ENCODE measurements at places on chromosomes 1 and 21. TPM values are rescaled to one million over a fixed set of nuclear protein-coding genes. Genes with fewer than 3 reads are reported as not detected.

DNA sequence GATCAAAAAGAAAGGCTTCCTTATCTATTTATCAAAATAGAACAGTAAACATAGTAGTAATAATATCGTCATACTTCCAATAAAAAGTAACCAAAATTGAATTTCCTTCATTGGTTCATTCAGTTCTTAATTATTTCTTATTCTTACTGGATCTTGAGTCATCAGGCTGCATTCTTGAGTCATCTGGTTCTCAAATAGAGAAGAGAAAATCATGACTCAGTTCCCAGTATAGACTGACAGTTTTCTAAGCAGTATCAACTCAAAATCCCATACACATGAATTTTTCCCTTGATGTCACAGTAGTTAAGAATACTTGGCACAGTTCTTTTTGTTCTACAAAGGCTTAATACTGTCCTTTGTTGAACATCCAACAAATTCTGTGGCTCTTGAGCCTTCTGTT, 626.9 kb upstream of the ADGRL4 start:
- DNase-seq = peak; percentile 5

DNA sequence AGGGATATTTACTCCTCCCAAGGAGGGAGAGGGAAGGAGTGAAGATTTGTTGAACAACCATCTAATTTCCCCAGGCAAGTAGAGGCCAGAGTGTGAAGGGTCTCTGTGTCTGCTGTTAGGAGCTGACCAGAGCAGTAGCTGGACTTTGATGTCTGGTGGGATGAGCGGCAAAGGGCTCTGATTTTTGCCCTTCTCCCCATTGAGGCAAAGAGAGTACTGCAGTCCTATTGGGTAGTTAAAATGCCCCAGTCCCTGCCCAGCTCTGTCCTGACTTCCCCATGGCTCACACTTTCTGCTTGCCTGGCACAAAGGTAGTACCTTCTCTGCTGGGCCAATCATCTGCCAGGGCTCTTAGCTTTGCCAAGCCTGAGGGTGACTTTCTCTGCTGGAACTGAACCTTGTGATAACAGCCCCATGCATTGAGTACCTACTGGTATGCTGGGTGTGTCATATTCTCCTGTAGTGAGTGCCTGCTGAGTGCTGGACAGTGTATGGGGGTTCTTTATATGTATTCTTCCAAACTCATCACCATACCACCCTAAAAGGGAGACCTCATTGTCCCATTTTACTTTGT, 64.0 kb upstream of the SELENON start:
- DNase-seq = no peak

GRCh38 chr1:153393926-153394325, 3.1 kb upstream of the S100A8 start:
- DNase-seq = no peak

GRCh38 chr1:42144711-42145388, 8.4 kb upstream of the GUCA2B start:
- DNase-seq = peak; percentile 3

DNA sequence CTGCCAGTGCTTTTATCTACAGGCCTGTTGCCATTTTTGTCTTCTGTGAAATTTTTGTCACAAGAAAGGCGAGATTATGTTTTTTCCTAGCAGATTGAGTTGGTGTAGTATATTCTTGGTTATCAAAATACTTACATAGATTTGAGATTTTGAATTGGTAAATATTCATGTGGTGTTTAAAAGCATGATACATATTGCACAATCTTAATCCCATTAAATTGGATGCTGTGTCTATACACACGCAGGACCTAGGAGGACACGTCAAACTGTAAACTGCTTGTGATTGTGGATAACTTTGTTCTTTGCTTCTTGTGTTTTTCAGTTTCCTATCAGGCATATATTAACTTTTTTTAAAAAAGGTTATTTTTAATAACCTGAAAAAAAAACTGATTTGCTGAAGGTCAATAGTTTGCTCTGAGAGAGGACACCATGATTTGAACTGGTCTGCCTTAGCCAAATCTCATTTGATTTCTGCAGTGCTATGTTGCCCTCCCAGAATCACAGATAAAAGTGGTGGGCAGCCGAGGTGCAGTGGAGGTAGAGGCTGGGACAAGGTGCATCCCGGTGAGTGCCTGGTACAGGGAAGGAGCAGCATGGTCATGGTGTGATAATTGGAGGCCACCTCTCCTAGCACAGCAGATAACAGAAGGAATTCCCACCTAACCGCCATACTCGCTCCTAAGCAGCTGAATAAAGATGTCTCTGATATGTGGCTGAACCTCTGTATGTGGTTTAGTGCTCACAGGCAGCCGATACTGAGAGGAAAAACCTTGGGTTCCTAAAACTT, 76.7 kb downstream of the LRRC8D start:
- no peak for DNase-seq

DNA sequence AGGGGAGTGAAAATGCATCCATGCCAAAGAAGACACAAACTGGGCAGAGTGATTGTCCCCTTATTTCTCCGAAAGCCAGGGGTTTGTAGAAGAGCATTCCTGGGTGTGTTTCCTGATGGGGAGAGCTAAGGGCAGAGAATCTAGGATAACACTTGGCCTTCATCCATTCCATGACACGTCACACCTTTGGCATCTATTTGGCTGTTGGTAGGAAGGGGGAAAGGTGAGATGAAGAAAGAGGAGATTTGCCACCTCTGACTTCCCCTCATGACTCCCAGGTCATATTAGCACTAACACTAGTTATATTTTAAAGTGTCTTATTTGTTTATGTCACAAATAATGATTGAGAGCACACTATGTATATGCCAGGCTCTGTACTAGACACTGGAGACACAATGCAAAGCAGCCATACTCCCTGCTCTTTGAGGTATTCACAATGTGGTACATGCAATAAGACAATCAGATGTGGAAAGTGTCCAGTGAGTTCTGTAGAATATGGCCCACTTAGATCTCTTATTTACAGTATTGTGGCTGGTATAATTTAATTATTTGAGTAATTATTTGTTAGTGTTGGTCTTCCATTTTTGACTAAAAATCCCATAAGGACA, 54.5 kb upstream of the GADD45A start:
- no peak for DNase-seq

DNA sequence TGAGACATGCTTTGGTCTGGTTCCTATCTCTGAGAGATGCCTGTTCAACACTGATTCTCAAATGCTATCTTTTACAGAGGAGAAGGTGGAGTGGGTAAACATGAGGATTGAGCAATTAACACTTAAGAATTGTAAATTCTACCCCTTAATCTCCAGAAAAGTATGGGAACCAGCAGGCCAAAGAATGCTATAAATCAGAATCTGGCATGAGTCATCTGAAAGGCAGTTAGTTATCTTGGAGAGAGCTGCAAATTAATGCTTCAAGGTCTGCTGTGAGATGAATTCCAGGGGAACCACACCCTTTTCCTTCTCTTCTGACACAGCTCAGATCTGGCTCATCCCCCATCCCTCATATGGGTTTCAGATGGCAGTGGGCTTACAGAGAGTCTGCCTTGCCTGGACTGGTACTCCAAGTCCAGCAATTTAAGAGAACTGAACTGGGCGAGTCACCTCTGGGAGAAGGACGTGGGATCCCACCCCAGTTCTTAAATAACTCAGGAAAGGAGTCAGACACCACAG, 5.2 kb downstream of the S100A10 start:
- peak; percentile 70 for DNase-seq

DNA sequence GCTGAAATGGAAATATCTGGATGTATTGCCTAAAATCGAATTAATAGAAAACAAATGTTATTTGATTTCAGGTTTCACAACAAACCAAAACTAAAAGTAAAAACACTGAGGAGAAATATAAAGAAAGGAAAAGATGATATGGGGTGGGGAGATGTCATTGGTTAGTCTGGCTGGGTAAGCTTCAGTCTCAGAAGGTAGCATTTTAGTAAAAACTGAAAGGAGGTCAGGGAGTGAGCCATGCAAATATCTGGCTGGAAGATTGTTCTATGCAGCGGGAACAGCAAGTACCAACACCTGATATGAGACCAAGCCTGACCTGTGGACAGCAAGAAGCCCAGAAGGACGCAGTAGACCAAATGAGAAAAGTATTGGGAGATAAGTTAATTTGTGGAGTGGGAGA, 264.6 kb downstream of the LRRC40 start:
- DNase-seq = no peak

GRCh38 chr21:41565550-41565949, 57.6 kb upstream of the TMPRSS2 start:
- no peak for DNase-seq

DNA sequence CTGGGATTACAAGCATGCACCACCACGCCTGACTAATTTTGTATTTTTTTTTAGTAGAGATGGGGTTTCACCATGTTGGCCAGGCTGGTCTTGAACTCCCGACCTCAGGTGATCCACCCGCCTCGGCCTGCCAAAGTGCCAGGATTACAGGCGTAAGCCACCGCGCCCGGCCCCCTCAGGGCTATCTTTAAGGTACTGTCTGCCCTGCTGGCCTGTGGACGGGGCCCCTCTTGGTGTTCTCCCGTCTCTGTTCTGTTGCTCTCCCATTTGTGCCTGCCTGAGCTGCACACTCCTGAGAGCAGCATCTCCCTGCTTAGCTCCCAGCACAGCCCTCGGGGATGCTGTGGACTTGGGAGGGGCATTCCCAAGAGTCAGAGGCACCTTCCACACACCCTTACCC, 13.9 kb downstream of the MYBPH start:
- DNase-seq = no peak

- peak; percentile 64 for DNase-seq
Observed at GRCh38 chr1:36239941-36240637, 15.8 kb downstream of the THRAP3 start.

DNA sequence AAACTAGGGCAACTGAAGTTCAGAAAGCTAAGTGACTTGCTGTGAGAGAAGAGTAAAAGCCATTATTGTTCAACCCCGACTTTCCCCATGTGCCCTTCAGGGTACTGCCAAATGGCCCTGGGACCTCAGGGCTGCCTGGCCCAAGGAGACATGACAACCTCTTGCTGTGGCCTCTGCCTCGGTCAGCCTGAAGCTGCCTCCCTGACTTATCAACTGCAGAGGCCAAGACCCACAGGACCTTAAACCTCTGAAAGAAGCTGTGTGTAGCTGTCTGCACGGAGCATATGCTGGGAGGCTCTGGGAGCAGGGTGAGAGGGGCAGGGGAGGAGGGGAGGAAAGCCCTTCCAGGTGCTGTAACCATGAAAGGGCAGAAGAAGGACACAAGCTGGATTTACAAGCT, 35.9 kb downstream of the HMGB4 start:
- DNase-seq = no peak

DNA sequence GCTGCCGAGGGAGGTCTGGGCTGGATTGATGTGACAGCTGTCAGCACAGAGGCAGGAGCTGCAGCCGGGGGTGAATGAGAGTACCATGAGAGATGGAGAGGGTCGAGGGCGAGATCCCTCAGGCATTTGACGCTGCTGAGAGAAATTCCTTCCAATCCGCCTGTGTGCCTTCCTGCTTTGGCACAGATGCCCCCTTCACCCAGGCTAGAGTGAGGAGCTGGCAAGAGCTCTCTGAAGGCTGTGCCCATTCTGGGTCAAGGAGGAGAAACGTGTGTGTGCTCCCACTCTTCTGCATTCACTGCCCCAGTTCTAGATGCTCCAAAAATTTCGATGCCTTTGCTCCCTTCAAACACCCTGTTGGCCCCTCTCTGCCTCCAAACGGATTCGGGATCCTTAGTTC, 4.8 kb downstream of the ARTN start:
- no peak for DNase-seq

DNA sequence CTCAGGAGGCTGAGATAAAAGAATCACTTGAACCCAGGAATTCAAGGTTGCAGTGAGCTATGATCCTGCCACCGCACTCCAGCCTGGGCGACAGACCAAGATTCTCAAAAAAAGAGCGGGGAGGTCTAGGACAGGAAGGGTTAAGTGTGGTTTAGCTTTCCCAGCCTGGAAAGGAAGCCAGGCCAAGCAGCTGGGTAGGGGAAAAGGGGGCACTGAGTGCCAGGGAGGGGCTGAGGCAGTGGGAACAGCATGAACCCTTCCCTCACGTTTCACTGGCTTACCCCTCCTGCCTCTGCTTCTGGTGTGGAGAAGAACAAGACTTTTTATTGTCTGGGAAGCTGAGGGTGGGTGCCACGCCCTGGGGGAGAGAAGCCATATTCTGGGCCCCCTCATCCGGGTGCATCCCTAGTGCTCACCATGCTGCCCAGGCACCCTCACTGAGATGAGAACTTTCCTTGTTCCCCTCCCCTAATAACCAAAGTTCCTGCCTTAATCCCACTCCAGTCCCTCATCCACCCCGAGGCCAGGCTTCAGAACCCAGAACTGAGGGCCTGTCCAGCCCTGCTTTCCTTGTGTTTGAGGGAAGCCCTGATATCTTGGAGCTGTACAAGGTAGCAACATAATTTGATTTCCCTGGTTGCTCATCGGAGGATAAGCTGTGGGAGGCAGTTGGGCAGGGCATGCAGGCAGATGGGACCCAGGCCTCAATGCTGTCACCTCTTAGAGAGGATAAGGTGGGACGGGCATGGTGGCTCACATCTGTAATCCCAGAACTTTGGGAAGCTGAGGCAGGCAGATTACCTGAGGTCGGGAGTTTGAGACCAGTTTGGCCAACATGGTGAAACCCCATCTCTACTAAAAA, 2.0 kb upstream of the LMNA start:
- no peak for DNase-seq

DNA sequence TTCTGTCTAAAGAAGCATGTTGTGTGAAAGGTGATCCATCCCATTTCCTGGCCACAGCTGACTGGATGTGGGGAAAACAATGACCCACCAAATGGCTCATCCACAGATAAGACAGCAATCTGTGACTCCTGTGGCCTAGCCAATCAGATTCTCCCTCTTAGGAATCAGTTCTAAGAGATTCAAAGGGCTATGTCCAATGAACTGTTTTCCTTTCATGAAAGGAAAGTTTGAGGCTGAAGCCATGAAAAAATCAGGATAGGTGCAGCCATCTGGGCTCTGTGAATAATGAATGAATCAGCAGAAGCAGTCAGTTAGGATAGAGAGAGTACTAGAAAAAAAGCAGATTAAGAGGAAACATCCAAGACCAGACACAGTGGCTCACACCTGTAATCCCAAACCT, 164.7 kb downstream of the NRIP1 start:
- peak; percentile 64 for DNase-seq

The HMGCL gene
- total RNA-seq = 38.1 TPM

The ETNK2 gene
- 0.32 TPM for total RNA-seq

The GCSAML gene
- not detected for total RNA-seq

The IFI44L gene
- 41.6 TPM for total RNA-seq

The EIF4G3 gene
- 65.5 TPM for total RNA-seq

The NBPF12 gene
- total RNA-seq = 5.1 TPM

The MAP1LC3C gene
- 38.4 TPM for total RNA-seq

The VHLL gene
- not detected for total RNA-seq

Measured in myocyte (in vitro differentiated cells).